Left renal pelvis (tissue), 4 donors: ENCODE measurements at places on chromosomes 5 and 9.

DNA sequence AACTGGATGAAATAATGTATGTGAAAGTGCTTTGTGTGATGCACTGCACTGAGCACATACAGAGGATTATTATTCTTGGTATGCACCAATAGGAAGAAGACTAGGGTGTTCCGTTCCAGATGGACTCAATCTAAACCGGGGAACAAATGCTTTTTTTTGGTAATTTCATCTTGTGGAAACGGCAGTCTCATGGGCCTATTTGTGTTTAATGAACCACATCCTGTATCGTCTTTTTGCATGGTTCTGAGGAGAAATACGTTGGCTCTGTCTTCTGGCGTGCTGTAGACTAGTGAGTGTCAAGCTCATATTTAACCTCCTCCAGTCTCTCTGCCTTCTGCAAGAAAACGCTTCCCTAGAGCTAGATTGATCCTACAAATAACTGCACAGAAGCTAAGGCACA is 30.0 kb downstream of the TRIM32 start:
- DNase-seq = peak; percentile 12

GRCh38 chr9:116806075-116806474 is 119.0 kb downstream of the TRIM32 start:
- DNase-seq = peak; percentile 57

DNA sequence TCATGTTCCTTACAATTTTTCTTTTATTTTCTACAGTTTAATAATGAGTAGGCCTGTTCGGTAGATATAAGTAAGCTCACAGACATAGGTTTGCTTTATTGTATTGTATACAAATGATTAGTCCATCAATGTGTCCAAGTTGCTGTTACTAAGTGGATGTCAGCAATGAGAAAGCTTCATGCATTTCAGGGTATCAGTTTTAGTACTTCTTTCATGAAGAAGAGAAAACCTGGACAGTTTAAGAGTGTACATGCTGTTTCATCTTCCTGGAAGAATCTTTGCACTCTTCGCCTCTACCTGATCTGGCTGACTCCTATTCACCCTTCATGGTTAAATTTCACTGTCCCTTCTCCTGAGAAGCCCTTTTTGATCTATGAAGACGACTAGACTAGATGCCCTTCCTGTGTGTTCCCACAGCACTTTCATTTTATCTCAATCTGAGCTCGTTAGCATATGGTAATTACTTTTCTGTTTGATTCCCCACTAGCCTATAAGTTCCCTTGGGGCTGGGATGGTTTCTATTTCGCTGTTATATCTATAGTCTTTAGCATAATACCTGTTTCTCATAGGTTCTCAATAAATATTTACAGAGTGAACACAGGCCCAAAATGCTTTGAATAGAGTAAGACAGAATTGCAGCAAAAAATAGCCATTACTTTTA is 70.7 kb downstream of the CETN3 start:
- DNase-seq = no peak

GRCh38 chr9:132023419-132024180 is 56.1 kb downstream of the MED27 start:
- DNase-seq = no peak

GRCh38 chr5:152811988-152812387 is 406.9 kb upstream of the NMUR2 start:
- no peak for DNase-seq

- DNase-seq = no peak
Observed at GRCh38 chr5:43891112-43891511, 288.1 kb downstream of the NNT start.

DNA sequence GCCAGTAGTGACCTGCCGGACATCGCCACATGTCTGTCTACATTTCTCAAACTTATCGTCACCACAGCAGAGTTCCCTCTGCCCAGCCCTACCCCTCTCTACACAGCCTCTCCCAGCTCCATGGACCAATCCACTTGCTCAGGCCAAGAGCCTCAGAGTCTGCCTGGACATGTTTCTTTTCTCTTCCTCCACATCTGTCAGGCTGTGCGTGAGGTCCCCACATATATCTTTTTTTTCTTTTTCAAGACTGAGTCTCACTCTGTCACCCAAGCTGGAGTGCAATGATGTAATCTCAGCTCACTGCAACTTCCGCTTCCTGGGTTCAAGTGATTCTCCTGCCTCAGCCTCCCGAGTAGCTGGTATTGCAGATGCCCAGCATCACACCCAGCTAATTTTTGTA is 62.7 kb upstream of the GGTA1 start:
- DNase-seq = no peak
